ENCODE measurements at places on chromosomes 1 and 21. TPM values are rescaled to one million over a fixed set of nuclear protein-coding genes. Genes with fewer than 3 reads are reported as not detected.

- DNase-seq, result no peak
- no peaks in the 10 kb centered on the region for H3K36me3 ChIP-seq
- peaks cover 28% of the 10 kb centered on the region for H3K4me1 ChIP-seq
- H3K27me3 ChIP-seq, result peaks cover 3% of the 10 kb centered on the region
- H3K27ac ChIP-seq, result no peak overlapping the region
Observed at GRCh38 chr1:167456926-167457325, 61.4 kb downstream of the CD247 start.

DNA sequence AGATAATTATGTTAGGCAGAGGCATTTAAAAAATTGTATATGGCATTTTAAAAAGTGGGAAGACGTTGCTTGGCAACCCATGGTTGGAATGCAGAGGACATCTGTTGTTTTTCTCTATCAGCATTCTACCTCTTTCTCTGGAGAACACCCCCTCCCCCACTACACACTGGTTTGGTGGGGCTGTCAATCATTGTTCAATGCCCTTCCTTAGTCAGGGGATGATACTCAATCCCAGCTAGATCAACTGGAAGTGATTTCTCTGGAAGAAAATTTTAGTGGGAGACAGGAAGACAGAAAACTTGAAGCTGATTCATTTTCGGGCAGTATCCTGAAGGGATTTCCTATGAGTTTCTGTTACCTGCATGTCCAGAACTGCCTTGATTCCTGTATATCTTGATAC lies 35.7 kb upstream of the CAP1 start:
- no peaks in the 10 kb centered on the region for H3K4me1 ChIP-seq
- no peaks in the 10 kb centered on the region for H3K36me3 ChIP-seq
- H3K27ac ChIP-seq, result no peak overlapping the region
- no peak for DNase-seq
- H3K27me3 ChIP-seq, result peaks cover 3% of the 10 kb centered on the region

DNA sequence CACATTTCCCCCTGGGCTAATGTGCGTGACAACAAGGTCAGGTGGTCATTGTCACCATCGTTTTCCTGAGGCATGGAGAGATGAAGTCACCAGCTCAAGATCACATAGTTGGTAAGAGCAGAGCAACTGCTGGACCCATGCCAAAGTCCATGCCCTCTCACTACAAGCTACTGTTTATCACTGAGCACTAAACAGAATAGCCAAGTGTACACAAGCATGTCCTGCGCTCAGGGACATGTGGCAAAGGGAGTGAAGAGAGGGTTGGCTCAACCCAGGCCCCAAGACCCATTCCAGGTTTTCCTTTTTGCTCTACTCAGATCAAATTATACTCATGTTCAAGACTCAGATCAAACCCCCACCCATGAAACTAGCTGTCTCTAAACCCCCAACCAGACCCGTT lies 20.8 kb downstream of the LRRC52 start:
- no peaks in the 10 kb centered on the region for H3K27me3 ChIP-seq
- no peak overlapping the region for H3K27ac ChIP-seq
- DNase-seq, result peak; percentile 33
- H3K4me3 ChIP-seq, result no peak overlapping the region
- no peaks in the 10 kb centered on the region for H3K36me3 ChIP-seq
- H3K4me1 ChIP-seq, result peaks cover 18% of the 10 kb centered on the region

DNA sequence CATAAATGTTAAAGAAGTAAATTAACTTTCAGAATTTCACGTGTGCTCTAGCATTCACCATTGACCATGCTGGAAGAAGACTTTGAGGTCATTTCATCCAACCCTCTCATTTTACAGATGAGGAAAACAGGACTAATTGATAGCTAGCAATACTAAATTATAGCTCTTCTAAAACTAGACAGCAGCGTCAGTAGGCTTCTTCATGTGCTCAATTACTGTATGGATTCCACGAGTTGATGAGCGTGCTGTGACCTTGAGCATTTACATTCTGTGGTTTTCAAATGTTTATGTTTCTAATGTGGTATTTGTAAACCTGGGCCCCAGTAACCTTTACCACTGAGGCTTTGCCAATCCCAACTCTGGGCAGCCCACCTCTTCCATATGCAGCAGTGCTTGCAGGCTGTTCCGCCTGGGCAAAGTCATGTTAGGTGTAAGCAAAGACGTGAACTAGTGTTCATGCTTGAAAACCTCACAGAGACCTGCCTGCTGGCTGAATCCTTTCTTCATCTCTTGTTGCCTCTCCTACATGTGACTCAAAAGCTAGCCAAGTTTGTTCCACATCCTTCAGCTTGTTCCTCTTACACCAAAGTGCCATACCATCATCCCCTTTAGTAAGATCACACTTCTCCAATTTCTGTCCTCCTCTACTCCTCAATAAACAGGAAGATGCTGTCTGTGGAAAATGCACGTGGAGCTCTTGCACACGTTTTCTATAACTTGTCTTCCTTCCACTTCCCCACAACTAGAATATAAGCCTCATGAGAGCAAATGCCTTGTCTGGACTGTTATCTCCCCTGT lies 17.2 kb downstream of the KCNJ15 start:
- H3K27me3 ChIP-seq, result no peaks in the 10 kb centered on the region
- no peaks in the 10 kb centered on the region for H3K36me3 ChIP-seq
- H3K27ac ChIP-seq, result no peak overlapping the region
- no peak overlapping the region for H3K4me3 ChIP-seq

The STK40 gene
- 69.8 TPM for total RNA-seq

The HSPA6 gene
- total RNA-seq, result 0.58 TPM

The ANGPTL1 gene
- 11.5 TPM for total RNA-seq

DNA sequence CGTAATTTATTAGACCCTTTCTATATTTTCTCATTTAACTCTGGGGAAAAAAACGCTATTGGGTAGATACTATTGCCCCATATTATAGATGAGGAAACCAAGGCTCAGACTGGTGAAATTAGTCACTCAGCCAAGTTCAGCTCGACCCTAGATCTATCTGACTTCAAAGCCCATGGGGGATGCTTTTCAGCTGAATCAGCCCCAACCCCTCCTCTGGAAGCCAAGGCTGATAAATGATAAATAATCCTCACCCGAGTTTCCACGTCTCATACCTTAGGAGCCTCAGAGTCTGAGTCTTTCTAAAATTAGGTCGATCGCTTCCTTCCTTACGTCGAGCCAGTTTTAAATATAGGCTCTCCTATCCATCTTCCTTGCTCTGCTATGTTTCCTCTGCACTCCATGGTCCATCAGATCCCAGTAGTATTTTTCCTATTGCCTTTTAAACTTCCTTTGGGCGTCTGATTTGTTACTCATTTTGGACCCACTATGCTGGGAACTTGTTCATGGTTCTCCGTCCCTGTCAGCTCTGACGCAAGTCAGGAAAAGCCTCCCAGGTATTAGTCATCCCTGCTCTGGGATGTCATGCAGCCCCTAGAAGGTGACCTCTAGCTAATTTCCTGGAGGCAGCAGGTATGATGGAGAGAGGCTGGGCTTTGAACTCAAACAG lies 122.8 kb downstream of the PLPP3 start:
- no peak for DNase-seq
- H3K4me3 ChIP-seq, result no peak overlapping the region
- no peaks in the 10 kb centered on the region for H3K27me3 ChIP-seq
- no peaks in the 10 kb centered on the region for H3K36me3 ChIP-seq

DNA sequence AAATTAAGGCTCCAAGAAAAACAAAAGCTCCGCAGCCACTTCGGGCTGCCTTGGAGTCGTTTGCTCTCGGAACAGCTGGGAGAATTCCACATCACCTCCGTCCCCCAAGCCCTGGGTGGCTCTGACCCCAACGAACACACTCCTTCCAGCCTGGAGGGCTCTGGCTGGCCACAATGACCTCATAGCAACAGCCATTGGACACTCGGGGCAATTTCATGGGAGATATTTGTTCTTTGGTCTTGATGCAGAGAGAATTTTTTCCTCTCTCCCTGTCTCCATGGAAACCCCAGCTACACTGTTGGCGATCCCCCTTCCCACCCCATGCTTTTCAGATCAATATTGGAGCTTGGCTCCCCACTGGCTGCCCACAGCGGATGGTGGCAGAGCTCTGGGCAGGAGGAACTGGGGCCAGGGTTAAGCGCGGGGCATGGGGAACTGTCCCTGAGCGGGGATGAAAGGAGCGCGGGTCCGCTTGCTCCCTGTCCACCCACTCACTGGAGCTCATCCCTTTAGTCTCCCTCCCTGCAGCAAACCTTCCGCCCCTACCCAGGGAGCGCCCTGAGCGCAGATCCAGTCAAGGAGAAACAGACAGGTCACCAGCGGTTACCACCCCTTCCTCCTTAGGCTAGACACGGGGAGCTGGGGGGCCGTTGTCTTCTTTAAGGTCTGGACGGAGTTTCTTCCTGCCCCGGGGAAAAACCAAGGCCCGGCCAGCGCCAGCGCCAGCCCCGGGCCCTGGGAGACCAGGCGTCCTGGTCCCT lies 1.2 kb downstream of the WNT4 start:
- H3K4me1 ChIP-seq, result peaks cover 16% of the 10 kb centered on the region
- H3K27ac ChIP-seq, result no peak overlapping the region
- peaks cover 84% of the 10 kb centered on the region for H3K27me3 ChIP-seq
- no peaks in the 10 kb centered on the region for H3K36me3 ChIP-seq
- no peak for DNase-seq

The NHLH1 gene
- not detected for total RNA-seq

- H3K27ac ChIP-seq, result peak overlapping the region; percentile 2
- H3K27me3 ChIP-seq, result no peaks in the 10 kb centered on the region
- H3K4me1 ChIP-seq, result peaks cover 51% of the 10 kb centered on the region
- H3K4me3 ChIP-seq, result no peak overlapping the region
- no peak for DNase-seq
Observed at GRCh38 chr1:198919667-198920398, 281.0 kb downstream of the PTPRC start.

The ABCA4 gene
- 0.11 TPM for total RNA-seq

GRCh38 chr1:167057241-167057688 lies 32.9 kb downstream of the GPA33 start:
- H3K4me1 ChIP-seq, result peaks cover 4% of the 10 kb centered on the region
- no peak for DNase-seq
- H3K4me3 ChIP-seq, result no peak overlapping the region
- no peaks in the 10 kb centered on the region for H3K36me3 ChIP-seq
- H3K27ac ChIP-seq, result no peak overlapping the region

- no peak overlapping the region for H3K4me3 ChIP-seq
- H3K27ac ChIP-seq, result no peak overlapping the region
- no peaks in the 10 kb centered on the region for H3K27me3 ChIP-seq
- no peaks in the 10 kb centered on the region for H3K4me1 ChIP-seq
- no peaks in the 10 kb centered on the region for H3K36me3 ChIP-seq
Observed at GRCh38 chr21:31647650-31648049, 11.8 kb upstream of the SOD1 start.

The GNAT2 gene
- total RNA-seq, result not detected

DNA sequence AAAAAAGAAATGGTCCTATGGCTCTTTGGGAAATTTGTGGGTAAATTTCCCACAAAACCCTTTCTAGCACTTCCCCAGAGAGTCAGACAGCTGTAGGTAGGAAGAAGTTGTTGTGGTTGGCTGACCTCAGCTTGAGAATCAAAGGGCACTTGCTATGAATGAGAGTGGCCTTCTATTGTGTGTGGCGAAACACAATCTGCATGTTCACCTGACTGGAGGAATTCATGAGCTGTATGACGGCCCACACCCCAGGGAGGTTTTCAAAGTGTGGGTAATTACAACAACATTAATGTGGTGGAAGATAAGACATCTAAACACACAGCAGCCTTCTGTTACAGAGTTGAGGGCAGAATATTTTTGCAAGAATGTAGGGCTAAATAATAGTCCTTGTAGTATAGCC lies 38.8 kb downstream of the NGF start:
- H3K36me3 ChIP-seq, result no peaks in the 10 kb centered on the region
- no peak for DNase-seq
- H3K27ac ChIP-seq, result peak overlapping the region; percentile 18
- no peaks in the 10 kb centered on the region for H3K27me3 ChIP-seq
- H3K4me3 ChIP-seq, result no peak overlapping the region
- peaks cover 56% of the 10 kb centered on the region for H3K4me1 ChIP-seq

DNA sequence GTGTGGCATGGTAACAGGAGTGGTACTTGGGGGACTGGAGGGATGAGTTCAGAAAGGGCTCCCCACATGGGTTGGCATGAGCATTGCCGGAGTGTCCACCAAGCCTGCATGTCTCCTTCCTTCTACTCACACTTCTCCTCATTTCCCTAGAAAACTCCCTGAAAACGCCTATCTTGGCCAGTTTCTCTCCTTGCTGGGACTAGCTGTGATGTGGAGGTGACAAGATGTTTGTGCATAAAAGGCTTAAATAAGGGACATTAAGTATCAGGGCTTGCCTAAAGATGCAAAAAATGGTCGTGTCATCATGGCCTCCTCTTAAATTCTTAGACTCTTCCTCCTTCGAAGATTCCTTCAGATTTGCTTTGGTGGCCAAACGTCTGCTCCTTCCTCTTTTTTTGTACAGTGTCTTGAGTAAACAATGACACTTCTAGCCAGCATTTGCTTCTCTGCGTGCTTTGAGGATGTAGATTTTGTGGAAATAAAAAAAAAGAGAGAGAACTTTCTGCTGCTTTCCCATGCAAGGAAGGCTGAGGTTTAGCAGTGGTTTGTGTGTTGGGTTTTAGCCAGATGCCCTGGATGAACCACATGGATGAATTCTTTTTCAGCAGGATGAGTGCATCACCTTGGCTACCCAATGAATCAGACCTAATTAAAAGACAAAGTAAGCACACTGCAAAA lies 239.1 kb upstream of the IRF2BP2 start:
- H3K27me3 ChIP-seq, result no peaks in the 10 kb centered on the region
- H3K4me3 ChIP-seq, result no peak overlapping the region
- H3K4me1 ChIP-seq, result peaks cover 28% of the 10 kb centered on the region
- DNase-seq, result no peak
- H3K36me3 ChIP-seq, result no peaks in the 10 kb centered on the region

DNA sequence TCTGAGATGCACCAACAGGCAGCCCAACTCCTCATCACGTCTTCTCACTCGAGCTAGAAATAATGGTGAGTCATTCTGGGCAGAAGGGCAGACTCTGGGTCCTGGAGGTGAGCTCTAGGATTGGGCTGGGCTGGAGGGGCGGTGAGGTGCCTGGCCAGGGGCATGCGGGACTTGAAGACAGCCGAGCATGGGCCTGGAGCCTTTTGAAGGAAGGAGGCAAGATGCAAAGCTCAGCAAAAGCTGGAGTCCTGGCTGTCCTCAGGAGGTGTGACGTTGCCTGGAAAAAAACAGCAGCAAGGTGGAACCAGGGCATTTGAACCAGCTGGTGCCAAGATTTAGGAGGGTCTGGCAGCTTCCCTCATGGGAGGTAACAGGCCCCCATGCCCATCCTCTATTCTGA lies 712 bp downstream of the KCNA2 start:
- peak overlapping the region; percentile 62 for H3K27ac ChIP-seq
- peaks cover 98% of the 10 kb centered on the region for H3K27me3 ChIP-seq
- H3K4me3 ChIP-seq, result peak overlapping the region; percentile 74
- H3K36me3 ChIP-seq, result no peaks in the 10 kb centered on the region
- H3K4me1 ChIP-seq, result peaks cover 34% of the 10 kb centered on the region
- no peak for DNase-seq

- H3K36me3 ChIP-seq, result no peaks in the 10 kb centered on the region
- DNase-seq, result no peak
- no peaks in the 10 kb centered on the region for H3K27me3 ChIP-seq
Observed at GRCh38 chr1:227437495-227438008, 119.3 kb upstream of the CDC42BPA start.

The IFI44L gene
- 5.4 TPM for total RNA-seq

DNA sequence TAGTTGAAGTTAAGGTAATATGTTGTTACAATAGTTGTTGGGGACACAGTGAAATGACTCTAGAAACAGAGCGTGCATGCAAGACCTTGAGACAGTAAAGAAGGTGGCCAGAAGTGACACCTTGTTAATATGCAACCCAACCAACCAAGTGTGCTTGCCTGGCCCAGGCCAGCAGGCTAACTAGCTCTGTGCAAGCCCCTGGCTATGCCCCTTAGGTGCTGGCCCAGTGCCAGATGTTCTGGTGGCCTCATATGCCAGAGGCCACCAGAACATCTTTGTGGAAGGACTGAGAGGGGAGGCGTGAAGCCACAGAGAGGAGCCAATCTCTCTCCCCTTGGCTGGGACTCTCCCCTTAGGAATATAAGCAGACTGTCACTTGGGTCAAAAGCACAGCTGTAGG lies 111.2 kb upstream of the JUN start:
- H3K4me1 ChIP-seq, result peaks cover 75% of the 10 kb centered on the region
- H3K36me3 ChIP-seq, result no peaks in the 10 kb centered on the region

The NBPF14 gene
- 5.3 TPM for total RNA-seq

The SPAG17 gene
- not detected for total RNA-seq
